ENCODE measurements at places on chromosomes 5 and 9.

GRCh38 chr5:109584986-109585599 lies 104.6 kb upstream of the MAN2A1 start:
- no peak for DNase-seq

- DNase-seq: peak; percentile 15
These were observed 1.3 kb upstream of the IQGAP2 start for GRCh38 chr5:76401801-76402250.

DNA sequence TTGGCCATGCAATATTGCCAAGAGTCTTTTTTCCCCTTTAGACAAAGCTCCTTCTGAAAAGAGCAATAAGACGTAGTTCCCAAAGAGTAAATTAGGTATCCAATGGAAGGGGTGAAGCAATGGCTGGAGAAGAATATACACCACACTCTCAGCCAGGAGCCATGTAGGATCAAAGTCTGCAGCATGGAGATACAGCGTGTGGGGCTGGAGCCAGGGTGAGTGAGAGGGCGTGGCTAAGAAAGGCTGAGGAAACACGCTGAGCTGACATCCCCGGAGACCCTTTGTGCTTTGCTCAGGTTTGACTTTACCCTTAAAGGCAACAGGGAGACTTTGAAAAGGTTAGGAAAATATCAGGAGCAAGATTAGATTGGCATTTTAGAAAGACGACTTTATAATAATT lies 87.1 kb upstream of the ELL2 start:
- DNase-seq: no peak

DNA sequence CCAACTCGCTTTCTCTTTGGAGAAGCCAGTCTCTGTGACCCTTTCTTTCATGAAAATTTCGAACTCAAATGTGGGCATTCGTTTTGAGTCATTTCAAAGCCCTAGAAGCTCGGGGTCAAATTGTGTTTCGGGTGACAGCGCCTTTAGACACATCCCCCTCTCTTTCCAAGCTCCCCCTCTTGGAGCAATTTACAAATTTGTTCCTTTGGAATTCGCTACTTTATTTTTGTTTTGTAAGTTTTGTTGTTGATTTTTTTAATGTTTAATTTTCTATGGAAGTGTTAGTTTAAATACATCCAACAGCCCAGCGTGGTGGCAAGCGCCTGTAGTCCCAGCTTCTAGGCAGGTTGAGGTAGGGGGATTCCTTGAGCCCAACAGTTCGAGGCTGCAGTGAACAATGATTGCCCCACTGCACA lies 4.6 kb upstream of the BARX1 start:
- no peak for DNase-seq

GRCh38 chr9:22274477-22274876 lies 172.1 kb upstream of the DMRTA1 start:
- no peak for DNase-seq

DNA sequence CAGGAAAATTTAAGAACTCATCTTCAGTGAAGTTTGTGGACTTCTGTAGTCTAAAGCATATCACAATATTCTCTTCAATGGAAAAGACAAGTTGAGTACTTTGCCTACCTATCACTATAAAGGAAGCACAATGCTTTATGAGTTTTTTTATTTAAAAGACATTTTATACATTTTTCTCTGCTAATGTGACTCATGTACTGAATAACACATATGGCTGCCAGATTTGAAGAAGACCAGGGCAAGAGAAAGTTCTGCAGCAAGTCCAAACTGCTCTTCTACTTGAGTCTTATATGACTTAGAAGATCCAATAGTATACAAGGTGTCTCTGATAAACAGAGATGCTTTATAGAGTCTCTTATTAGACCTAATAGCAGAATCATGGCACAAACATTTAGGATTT lies 978.4 kb downstream of the TLE4 start:
- no peak for DNase-seq

DNA sequence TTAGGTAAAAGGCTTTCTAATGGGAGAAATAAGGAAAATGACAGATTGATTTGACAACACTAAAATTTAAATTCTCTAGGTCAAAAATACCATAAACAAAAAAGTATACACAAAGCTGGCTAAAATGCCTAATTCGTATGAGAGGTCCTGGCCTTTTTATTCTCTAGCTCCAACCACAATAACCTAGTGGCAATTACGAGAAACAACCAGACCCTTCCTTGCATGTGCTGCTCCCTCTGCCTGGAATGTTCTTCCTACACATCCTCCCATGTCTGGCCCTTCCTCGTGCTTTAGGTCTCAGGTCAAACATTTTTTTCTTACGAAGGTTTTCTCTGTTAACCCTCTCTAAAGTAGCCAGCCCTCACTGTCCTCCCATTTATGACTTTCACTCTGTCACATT lies 176.4 kb upstream of the PLPPR1 start:
- no peak for DNase-seq

- peak; percentile 73 for DNase-seq
These were observed 32.1 kb downstream of the PTPA start for GRCh38 chr9:129143031-129143927.

- no peak for DNase-seq
These were observed 372.9 kb downstream of the OSTF1 start for GRCh38 chr9:75461183-75461582.

GRCh38 chr9:134616341-134616740 lies 25.3 kb upstream of the COL5A1 start:
- no peak for DNase-seq

DNA sequence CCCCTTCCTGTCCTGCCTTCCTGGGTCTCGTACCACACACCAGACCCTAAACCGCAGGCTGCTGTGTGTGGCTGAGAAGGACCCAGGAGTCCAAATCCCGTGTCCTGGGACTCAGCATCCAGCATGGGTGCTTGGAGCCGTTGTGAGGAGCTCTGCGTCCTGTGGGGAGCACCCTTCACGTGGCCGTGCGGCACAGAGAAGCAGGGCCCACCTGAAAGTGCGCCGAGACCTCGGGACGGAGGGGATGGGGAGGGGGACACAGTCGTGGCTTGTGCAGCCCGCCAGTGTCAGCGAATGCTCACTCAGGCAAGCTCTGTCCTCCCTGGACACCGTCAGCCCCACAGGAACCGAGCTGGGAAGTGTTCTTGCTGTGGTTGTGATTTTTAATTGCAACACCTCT lies 244.6 kb downstream of the CACNA1B start:
- DNase-seq: no peak

GRCh38 chr5:137573376-137573775 lies 74.2 kb upstream of the SPOCK1 start:
- DNase-seq: no peak

- no peak for DNase-seq
These were observed 29.7 kb upstream of the AKNA start for GRCh38 chr9:114417511-114417910.

GRCh38 chr5:135377751-135378680 lies 21.0 kb downstream of the MACROH2A1 start:
- no peak for DNase-seq

DNA sequence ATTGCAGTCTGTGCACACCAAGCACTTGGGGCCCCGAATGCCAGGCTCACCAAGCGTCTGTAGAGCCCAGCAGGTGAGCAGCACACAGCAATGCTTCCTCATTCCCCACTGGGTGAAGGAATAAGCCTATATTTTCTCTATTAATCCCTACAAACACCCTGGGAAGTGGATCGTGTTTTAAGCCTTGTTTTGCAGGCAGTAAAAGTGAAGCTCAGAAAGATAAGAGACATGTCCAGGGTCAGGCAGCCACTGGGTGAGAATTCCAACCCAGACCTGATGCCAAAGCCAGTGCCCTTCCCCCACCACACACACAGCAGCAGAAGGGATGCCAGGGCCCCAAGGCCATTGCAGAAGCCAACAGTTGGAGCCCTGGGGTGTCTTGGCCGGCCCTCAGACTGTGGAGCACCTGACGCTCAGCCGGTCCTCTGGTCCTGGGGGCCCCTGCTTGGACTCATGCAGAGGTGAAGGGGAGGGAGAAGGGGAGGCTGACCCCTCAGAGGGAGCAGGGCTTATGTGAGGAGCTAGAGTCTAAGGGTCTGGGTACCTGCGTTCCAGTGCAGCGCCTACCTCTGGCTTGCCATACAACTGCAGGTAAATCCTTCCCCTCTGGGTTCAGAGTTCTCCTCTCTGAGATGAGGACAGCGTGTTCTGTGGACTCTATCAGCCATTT lies 26.3 kb upstream of the SYNPO start:
- no peak for DNase-seq

DNA sequence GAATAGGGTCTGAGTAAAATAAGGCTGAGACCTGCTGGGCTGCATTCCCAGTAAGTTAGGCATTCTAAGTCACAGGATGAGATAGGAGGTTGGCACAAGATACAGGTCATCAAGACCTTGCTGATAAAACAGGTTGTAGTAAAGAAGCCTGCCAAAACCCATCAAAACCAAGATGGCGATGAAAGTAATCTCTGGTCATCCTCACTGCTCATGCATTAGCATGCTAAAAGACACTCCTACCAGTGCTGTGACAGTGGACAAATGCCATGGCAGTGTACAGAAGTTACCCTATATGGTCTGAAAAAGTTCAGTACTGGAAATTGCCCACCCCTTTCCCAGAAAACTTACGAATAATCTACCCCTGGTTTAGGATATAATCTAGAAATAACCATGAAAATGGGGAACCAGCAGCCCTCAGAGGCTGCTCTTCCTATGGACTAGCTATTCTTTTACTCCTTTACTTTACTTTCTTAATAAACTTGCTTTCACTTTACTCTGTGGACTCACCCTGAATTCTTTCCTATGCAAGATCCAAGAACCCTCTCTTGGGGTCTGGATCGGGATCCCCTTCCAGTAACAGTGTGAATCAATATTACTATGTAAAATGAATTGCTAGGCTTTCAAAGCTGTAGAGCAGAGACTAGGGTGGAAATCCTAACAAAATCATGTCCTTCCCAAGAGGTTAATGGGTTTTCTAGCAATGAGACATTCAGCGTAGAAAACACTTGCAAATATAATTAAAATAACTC lies 257.8 kb downstream of the KIAA0825 start:
- no peak for DNase-seq

- no peak for DNase-seq
These were observed 37.3 kb upstream of the TEX48 start for GRCh38 chr9:114719290-114719689.

DNA sequence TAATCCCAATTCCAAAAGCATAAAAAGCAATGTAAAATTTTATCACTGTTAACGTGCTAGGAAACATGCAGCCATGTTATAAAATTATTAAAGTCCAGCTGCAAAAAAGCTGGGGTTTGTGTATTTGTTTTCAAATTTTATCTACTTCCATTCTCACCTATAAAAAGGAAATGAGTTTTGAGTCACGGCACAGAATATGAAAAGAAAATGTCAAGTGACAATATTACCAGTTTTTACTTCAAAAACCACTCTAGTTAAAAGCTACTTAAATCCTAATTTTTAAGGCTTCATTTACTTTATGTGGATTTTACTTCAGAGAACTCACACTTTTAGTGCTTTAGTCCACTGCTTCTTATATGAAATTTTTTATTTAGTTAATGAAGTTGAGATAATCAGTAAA lies 72.7 kb upstream of the IFNE start:
- no peak for DNase-seq

- DNase-seq: no peak
These were observed 48.6 kb downstream of the UBAP1 start for GRCh38 chr9:34227445-34227844.

DNA sequence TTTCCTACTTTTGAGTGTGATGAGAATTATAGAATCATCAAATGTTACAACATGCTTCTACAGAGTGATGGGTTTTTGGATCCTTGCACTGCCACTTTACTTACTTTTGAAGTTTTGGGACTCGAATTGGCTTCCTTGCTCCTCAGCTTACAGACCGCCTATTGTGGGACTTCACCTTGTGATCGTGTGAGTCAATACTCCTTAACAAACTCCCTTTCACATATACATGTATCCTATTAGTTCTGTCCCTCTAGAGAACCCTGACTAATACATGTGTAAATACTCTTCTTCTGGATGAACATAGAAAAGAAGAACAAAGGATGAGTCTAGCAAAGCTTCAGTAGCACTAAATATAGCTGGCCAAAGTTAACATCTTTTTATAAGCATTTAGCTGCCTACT lies 98.7 kb upstream of the PDE4D start:
- no peak for DNase-seq

Data from stimulated activated CD4-positive, alpha-beta T cell treated with anti-CD3 and anti-CD28 coated beads, Interleukin-4, amount 100 ng/mL, for 4 hours (primary cell).